ENCODE measurements at places on chromosomes 7 and 10. TPM values are rescaled to one million over a fixed set of nuclear protein-coding genes. Genes with fewer than 3 reads are reported as not detected.

Gene C10orf62
- not detected for polyA plus RNA-seq

Gene XRCC2
- polyA plus RNA-seq = 0.26 TPM

Gene PTPN20
- 1.3 TPM for polyA plus RNA-seq

Gene SPRN
- polyA plus RNA-seq = 0.43 TPM

Gene ITIH5
- polyA plus RNA-seq = not detected

Gene CPSF4
- 22.7 TPM for polyA plus RNA-seq

Gene ZNF862
- polyA plus RNA-seq = 6.8 TPM

Gene EFCAB10
- polyA plus RNA-seq = not detected

Gene CTAGE8
- 0.60 TPM for polyA plus RNA-seq

Gene SLC26A3
- polyA plus RNA-seq = not detected

Gene LDB3
- polyA plus RNA-seq = not detected

Gene INHBA
- polyA plus RNA-seq = not detected

Gene STEAP1B
- not detected for polyA plus RNA-seq

Gene SKIDA1
- polyA plus RNA-seq = 0.20 TPM

Gene UTF1
- not detected for polyA plus RNA-seq

Gene WDR86
- 10.4 TPM for polyA plus RNA-seq

Gene CC2D2B
- not detected for polyA plus RNA-seq

Gene WEE2
- not detected for polyA plus RNA-seq

Gene OR2A42
- not detected for polyA plus RNA-seq

Gene C7orf25
- polyA plus RNA-seq = 4.6 TPM

Gene RSPH10B
- polyA plus RNA-seq = not detected

Gene EVX1
- not detected for polyA plus RNA-seq

Gene SEMA3E
- polyA plus RNA-seq = not detected

Gene ASAH2
- 0.94 TPM for polyA plus RNA-seq

Gene CACNB2
- 0.14 TPM for polyA plus RNA-seq

Gene ZNF239
- polyA plus RNA-seq = 0.90 TPM

Gene ANKRD1
- not detected for polyA plus RNA-seq
